ENCODE measurements at places on chromosomes 2 and 18.

GRCh38 chr2:200812122-200813022, 662 bp downstream of the BZW1 start:
- peak; percentile 72 for DNase-seq

- no peak for DNase-seq
Observed at GRCh38 chr2:27379383-27379835, 1.1 kb downstream of the ZNF513 start.

DNA sequence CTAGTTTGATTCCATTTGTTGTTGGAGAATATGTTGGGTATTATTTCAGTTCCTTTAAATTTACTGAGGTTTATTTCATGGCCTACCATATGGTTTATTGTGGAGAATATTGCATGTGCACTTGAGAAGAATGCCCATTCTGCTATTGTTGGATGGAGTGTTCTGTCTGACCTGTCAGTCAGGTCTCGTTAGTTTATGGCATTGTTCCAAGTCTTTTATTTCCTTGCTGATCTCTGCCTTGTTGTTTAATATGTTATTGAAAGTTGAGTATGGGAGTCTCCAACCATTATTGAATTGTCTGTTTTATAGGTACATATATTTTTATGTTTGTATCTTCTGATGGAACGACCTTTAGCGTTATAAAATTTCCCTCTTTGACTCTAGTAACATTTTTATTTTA, 86.3 kb downstream of the PTPN4 start:
- no peak for DNase-seq

DNA sequence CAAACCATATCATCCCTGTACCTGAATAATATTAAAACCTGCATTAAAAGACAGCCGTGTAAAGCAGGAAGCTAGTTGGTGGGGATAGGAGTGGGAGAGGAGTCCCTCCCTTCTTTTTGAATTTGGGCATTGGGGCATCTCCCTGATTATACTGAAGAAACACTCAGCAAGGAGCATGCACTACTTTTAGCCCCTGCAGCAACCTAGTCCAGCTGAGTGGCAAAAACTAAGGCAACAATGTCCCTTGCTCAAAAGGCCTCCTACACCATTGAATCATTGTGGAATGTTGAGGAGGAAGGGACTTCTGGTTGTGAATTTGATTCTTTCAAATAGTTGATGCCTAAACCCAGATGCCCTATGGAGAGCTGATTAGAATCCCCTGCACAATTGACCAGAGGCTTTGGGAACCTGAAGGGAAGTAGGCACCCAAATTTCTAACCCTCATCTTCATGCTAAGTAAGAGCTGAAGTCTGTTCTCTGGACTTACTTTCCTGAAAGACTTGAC, 111.7 kb downstream of the DDX1 start:
- DNase-seq: no peak

DNA sequence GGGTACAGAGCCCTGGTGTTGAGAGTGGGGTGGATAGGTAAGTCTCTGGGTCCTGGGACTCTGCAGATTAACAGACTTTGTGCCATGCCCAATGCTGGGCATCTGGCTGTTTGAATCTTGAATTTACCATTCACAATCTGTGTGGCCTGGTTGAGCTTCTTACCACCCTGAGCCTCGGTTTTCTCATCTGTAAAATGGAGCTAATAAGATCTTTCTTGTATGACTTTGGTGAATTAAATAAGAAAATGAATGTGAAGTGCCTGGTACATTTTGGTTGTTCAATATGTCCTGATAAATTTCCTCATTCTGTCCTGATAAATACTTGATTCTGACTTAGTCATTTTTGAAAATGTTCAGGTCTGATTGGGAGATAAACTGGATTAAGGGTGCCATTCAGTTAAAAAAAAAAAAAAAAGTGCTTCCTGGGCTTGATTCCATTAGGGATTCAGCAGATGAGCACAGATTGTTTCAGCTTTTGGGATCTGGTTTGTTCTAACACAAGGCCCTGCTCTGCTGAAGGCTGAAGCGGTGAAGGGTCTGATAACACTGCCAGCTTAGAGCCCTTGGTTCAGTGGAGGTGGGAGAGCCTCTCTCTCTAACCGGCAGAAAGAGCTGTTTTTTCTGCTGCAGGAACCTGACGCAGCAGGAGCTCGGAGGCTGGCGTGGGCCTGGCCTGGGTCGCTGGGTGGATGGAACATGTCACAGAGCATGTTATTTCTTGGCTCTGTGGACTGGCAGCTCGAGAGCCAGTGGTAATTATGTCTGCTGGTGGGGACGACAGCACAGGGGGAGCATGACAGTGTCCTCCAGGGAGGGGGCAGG, 84.5 kb upstream of the MCFD2 start:
- DNase-seq: no peak

- DNase-seq: no peak
Observed at GRCh38 chr2:96877042-96877451, 7.2 kb upstream of the SEMA4C start.

DNA sequence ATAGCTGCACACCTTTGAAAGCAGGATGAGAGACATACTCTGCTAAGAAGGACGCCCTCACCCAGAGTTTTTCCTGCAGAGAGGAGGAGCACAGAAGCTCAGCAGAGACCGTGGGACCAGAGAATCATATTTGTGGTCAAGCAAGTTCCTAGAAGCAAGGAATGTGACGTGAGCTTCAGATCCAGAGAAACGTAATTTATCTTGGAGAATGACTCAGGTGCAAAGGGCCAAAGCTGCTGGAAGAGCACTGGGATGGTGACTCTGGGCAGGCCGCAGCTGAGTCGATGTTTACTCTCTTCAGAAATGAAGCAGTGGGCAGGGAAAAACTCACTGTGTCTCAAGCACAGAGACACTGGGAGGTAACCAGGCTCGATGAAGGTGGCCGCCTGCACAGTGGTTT, 50.1 kb upstream of the IGFBP2 start:
- DNase-seq: no peak

DNA sequence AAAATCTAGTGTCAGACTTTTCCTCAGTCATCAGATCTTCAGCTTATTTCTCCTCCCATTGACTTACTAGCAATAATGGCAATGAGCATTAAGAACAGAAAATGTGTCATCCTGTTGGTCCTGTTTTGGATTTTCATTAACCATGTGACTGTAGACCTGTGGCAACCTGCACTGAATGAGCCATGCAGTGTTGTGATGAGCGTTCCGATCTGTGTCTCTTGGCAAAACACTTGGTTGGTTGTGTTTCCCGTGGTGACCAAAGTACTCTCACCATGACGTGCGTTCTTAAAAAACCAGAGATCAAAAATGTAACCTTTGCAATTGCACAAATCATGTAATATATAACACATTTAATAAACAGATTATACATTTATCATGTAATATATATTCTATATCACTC, 138.6 kb downstream of the MAP3K20 start:
- no peak for DNase-seq

DNA sequence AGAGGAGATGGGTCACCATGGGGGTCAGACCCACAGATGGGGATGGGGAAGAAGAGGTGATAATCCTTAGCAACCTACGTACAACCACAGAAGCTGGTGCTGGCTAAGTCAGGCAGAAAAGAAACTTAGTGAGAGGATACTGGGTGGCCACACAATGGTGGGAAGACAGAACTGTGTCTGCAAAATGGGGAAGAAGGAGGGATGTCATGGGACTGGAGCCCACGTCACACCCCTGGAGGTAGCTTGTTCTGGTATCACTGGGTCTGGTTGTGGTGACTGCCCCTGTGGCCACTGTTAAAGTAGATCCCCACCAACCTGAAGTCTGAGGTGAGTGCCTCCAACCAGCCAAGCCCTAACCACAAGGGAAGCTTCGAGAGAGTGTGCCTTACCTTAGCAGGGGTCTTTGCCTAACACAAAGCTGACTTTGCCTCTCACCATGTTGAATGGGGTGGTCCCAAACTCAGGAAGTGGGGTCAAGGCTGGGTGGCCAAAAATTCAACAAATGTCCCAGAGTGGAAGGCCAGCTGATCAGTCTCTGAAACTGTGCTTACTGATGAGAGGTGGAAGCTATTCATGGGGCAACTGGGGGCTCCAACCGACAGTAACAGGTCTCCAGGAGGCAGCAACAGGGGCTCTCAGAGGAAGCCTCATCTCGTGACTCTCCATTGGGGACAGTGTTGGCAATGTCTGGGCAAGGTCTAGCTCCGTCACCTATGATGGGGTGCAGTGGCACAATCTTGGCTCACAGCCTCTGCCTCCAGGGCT, 64.8 kb upstream of the SLC1A4 start:
- no peak for DNase-seq

- DNase-seq: no peak
Observed at GRCh38 chr2:118773826-118774225, 73.6 kb downstream of the EN1 start.

DNA sequence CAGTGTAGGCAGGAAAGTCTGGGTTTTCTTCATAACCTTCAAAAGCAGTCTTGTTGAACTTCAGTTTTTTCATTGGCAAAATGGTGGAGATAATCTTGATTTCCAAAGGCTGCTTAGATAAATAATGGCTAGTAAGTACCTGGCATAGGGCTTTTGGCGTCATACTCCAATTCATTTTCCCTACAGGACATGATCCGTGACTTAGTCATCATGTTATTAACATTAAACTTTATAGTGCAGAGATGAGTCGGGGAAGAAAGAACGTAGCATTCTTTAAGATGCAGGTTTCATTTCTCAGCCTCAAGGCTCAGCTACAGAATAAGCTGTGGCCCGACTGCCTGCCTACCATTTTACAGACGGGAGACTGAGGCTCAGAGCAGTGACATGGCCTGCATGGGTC, 64.0 kb downstream of the RALBP1 start:
- no peak for DNase-seq

- DNase-seq: no peak
Observed at GRCh38 chr2:107595285-107595684, 231.4 kb upstream of the RGPD4 start.

GRCh38 chr2:112024231-112024630, 30.8 kb upstream of the TMEM87B start:
- no peak for DNase-seq

- DNase-seq: no peak
Observed at GRCh38 chr2:168970711-168971233, 60.4 kb downstream of the ABCB11 start.

GRCh38 chr2:41934329-41934958, 113.4 kb upstream of the PKDCC start:
- no peak for DNase-seq

- DNase-seq: no peak
Observed at GRCh38 chr2:135882415-135882814, 6.2 kb upstream of the MCM6 start.

DNA sequence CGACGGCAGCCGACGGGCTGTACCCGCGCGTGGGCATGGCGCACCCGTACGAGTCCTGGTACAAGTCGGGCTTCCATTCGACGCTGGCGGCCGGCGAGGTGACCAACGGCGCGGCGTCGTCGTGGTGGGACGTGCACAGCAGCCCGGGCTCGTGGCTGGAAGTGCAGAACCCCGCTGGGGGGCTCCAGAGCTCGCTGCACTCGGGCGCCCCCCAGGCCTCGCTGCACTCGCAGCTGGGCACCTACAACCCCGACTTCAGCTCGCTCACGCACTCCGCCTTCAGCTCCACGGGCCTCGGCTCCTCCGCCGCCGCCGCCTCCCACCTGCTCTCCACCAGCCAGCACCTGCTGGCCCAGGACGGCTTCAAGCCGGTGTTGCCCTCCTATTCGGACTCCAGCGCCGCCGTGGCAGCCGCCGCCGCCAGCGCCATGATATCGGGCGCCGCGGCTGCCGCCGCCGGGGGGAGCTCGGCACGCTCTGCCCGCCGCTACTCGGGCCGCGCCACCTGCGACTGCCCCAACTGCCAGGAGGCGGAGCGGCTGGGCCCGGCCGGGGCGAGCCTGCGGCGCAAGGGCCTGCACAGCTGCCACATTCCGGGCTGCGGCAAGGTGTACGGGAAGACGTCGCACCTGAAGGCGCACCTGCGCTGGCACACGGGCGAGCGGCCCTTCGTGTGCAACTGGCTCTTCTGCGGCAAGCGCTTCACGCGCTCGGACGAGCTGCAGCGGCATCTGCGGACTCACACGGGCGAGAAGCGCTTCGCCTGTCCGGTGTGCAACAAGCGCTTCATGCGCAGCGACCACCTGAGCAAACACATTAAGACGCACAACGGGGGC, 2.0 kb downstream of the SP9 start:
- DNase-seq: peak; percentile 54

DNA sequence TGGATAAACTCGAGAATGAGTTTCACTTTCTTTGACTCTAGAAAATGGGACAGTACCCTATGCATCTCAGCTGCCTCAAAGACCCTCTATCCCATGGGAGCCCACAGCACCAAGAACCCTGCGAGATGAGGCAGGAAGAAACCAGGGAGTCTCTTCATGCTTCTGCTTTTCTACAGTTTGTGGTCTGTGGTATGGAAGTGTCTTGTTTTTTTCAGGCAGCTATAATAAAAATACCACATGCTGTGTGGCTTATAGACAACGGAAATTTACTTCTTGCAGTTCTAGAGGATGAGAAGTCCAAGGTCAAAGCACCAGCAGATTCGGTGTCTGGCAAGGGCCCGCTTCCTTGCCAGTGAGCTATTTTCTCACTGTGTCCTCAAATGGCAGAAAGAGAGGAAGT, 257.9 kb downstream of the SUCLG1 start:
- no peak for DNase-seq

DNA sequence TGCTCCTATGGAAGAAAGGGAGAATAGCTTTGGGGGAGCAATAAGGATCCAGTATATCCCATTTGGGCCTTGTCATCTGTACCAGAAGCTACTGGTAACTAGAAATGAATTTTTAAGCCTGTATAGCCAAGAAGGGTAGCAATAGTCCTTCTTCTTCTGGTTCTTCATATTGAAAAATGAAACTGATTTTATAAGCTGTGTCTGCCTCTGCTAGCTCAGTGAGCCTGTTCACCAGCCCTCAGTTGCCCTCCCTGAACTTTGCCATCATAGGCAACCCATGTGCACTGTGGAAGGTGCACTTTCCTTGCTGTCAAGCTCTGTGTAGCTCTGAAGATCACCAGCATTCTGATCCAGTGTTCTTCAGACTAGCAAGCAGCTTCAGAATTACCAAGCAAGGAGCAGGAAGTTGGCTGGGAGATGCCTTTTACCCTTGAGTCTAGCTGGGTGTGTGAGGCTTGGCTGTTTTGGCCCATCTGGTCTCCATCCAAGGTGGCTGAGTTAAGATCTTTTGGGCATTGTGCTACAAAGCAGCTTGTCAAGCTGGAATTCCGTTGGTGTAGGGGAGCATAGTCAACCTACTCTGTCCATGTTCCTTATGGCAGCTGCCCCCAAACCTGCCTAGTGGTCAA, 55.8 kb upstream of the MGAT5 start:
- no peak for DNase-seq

GRCh38 chr2:11354363-11355154, 10.1 kb upstream of the ROCK2 start:
- DNase-seq: no peak

Data from CD4-positive, alpha-beta T cell treated with Interleukin-10 for 1 hour (primary cell).